K562 (cell line): ENCODE measurements at places on chromosomes 4 and X. TPM values are rescaled to one million over a fixed set of nuclear protein-coding genes. Genes with fewer than 3 reads are reported as not detected.

- DNase-seq = no peak
Measured at GRCh38 chr4:167642250-167642649, 408.0 kb upstream of the SPOCK3 start.

- DNase-seq = no peak
Measured at GRCh38 chrX:12843061-12843667, 23.7 kb upstream of the TLR7 start.

DNA sequence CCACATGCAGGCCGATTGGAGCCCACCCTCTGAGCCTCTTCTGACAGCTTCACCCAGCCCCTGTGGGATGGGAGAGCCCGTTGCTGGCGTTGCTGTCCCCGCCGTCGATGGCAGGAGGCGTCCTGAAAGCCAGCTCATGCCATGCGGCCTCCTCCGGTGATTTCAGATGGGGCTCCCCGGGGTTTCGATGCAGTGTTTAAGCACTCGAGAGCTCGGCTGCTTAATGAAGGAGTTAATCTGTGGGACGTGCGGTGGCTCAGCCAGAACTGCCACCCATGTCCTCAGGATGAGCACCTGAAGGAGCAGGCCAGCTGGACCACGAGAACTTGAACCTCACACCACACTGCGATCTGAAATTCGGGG is 95.6 kb downstream of the SORCS2 start:
- no peak for DNase-seq

- peak; percentile 23 for DNase-seq
Measured at GRCh38 chrX:104565791-104566680, at the start of gene IL1RAPL2. Gene IL1RAPL2, plus strand, starts transcription at chrX:104566199.

DNA sequence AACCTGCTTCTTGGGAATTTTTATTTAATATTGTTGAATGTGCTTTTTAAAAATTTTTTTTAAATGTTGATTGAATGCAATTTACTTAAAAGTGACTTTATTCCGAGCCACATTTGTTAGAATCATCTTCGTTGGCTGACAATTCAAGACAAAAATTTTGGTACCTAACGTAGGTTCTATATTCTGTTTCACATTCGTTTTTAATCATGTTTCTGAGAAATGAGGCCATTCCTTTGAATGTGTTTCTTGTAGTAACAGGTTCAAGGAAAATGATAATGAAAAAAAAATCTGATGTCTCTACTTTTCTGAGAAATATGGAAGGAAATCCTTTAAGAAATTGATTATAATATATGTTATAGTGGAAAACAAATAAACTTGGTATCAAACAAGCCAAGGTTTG is 92.3 kb upstream of the DCLK2 start:
- DNase-seq = no peak

DNA sequence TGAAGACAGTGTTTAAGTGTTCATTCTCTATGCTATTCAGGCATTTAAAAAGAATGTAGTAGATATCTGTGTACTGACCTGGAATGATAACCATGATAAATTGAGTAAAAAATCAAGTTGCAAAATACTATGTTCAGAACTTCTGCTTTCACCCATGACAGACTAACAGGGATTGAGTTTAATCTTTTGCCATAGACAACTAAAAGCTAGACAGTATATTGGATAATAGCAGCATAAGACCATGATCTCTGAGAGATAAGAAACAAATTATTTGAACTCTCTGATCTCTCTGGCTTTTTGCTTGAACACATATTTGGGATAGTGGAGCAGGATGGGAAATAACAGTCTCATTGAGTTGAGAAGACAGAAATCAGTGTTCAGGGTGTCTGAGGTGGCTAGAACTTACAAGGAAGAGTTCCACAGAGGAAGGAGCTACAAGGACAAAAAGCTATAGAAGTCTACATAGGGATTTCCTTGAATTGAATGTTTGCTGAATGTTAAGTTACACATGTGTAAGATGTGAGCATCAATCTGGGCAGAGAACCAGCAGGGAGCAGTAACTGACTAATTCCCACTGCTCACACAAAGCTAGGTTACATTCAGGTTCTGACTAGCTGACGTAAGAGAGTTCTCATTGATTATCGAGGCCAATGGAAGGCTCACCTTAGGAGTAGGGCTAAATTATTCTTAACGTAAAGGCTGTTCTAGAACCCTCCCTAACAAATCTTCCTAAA is 60.4 kb downstream of the SLC30A9 start:
- DNase-seq = no peak

- DNase-seq = peak; percentile 41
Measured at GRCh38 chrX:65697915-65698796, 30.7 kb downstream of the MSN start.

DNA sequence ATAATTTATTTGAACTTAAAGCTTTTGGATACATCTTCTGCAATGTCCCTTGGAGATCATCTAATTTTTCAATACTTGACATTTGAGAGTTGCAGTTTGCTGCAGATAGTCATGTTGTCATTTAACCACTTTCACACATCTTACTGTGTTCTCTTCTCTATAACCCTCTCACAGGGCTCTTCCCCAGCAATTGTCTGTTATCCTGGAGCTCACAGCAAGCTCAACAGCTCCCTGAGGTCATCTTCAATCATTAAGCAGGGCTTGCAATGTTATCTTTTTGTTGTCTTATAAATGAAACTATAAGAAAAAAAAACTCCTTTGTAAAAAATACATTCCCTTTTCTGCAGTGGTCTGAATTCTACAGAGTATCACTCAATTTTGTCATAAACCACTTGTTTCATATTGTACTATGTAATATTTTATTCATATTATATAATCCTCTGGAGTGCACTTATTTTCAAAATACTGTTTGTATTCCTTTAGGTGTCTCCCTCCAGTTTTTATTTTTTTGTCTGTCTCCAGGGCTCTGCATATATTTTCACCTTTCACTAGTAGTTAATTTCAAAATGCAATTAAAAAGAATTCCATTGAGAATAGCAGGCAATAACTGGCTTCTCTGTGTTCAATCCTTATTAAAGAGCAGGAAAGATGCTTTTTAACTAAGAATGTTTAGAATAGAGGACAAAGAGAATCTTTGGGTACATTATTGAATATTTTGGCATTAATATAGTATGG is 106.3 kb upstream of the ARSJ start:
- DNase-seq = no peak

DNA sequence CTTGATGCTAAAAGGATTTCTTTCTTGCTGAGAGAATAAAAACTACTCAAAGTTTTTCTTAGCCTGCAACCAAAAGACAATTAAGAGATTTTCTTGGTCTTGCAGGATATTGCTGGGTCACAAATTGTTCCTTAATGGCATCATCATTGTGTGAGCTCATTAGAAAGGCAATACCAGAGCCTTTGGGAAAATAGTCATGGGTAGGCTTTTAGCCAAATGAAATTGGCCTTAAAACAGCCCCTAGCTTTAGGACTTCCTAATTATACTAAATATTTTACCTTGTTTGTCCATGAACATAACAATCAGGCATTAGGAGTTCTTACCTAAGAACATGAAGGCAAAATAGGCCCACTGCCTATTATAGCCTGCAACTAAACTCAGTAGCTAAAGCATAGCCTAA is 10.4 kb upstream of the FAM13A start:
- DNase-seq = no peak

- peak; percentile 25 for DNase-seq
Measured at GRCh38 chr4:30380404-30380998, 339.7 kb upstream of the PCDH7 start.

- peak; percentile 68 for DNase-seq
Measured at GRCh38 chr4:10160281-10160856, 43.8 kb upstream of the WDR1 start.

DNA sequence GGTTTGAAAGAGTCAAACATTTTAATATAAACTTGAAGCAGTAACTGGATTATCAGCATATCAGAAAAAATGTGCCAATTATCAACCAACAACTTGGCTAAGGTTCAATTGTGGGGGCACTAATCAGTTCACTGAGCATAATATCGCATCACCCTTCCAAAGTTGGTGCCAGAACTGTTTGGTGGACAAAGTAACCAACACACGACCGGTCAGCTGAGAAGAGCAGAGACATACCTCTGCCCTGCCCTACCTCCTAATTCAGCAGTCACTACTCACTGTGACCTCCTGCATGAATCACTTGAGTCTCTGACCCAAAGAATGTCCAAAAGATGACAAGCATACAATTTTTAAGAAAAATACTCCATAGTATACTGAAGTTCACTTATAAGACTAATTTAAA is 53.2 kb downstream of the TSPAN5 start:
- DNase-seq = no peak

Gene TMEM47
- not detected in 2 replicates for polyA plus RNA-seq

Gene ADH1B
- not detected in 2 replicates for polyA plus RNA-seq

Gene PDLIM3
- polyA plus RNA-seq = not detected in 2 replicates

Gene EGF
- polyA plus RNA-seq = 0.88 and 3.1 TPM in 2 replicates

Gene SLIT2
- polyA plus RNA-seq = 2.1 and 2.4 TPM in 2 replicates
